ENCODE measurements at places on chromosomes 4 and X.

DNA sequence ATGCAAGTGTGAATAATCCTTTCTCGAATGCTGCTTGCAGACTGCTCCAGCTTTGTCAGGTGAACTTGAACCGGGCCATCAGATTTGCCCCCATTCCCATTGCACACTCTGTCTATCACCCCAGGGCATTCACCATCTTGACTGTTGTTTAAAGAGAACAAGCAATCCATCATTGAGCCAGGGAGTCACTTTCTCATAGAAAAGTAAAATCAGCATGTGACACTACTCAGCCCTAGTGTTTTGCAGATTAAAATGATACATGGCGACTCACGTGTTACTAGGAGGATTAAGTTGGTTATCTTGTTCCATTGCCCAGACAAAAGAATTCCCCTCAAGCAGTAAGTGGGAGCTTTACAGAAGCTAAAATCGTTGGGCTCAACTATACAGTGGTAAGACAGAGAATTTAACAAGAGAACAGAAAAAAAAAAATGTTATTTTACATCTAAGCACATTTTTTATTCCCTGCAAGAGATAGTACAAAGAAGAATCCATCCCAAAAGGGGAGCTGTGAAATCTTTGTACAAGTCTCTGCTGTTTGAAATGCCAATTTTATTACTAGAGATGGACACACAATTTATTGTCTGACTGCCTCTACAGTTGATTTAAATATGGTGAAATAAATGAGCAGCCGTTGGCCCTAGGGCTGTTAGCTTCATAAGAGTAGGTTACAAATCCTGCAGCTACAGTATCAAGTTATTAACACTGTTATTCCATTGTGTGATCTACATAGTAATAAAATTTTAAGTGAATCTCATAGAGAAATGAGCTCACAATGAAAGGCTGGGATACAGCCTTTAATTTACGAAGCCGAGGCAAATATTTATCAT lies 67.5 kb downstream of the NEUROG2 start:
- no peak for DNase-seq

DNA sequence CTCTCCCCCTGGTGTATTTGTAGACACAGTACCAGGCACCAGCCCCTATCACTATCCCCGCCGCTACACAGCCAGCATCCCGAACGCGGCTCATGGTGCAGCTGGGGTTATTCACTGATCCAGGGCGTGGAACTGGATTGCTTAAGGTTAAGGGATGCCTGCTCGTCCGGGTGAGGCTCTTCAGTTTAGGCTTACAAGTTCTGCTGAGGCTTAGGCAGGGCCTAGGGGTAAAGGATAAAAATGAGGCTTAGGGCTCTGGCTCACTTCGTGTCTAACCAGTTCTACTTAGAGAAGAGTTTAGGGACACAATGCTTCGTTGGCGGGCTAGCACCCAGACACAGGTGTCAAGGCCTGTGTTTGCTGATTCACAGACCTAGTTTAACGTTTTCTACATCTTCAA lies 2.2 kb downstream of the ARMCX2 start:
- DNase-seq = no peak

DNA sequence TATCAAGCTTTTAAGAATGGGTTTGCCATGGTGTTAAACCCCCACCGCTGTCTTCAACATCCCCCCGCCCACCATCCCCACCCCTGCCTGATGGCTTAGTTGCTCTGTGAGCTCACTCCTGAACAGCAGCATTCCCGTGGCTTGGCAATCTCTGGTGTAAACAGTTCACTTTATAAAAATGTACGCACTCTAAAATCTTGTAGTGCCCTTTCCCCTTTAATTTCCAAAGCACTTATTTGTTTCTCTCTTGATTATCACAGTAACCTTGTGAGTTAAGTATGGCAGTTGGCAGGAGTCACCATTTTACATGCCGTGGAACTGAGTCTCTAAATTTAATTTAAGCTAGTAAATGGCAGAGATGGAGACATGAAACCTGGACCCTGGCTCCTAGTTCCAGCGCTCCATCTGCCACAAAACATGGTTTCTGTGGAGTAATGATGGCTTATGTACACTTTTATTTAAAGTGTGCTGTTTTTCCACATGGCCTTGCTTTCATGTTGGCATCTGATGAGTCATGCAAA lies 123.1 kb downstream of the AFF1 start:
- no peak for DNase-seq

- DNase-seq = no peak
Observed at GRCh38 chrX:71239781-71240180, 14.2 kb downstream of the ZMYM3 start.

GRCh38 chrX:120840827-120841226 lies 34.8 kb downstream of the CT47B1 start:
- DNase-seq = no peak

- no peak for DNase-seq
Observed at GRCh38 chr4:184805462-184806228, 20.1 kb downstream of the ACSL1 start.

DNA sequence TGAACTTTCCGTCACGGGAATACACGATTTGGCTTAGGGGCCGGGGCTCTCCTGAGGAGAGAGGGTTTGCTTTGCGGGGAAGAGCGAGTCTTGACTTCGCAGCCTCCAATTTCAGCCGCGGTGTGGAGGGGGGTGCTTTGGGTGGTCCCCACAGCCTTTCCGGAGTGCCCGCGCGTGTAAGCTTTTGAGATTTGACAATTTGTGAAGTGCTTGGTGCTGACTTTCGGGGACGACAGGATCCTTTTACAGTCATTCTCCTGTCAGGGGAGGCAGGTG lies 355 bp downstream of the SCML1 start:
- DNase-seq = no peak

GRCh38 chr4:86247320-86247719 lies 112.5 kb downstream of the MAPK10 start:
- no peak for DNase-seq

- DNase-seq = no peak
Observed at GRCh38 chr4:34814266-34814665, 1430.0 kb downstream of the ARAP2 start.

DNA sequence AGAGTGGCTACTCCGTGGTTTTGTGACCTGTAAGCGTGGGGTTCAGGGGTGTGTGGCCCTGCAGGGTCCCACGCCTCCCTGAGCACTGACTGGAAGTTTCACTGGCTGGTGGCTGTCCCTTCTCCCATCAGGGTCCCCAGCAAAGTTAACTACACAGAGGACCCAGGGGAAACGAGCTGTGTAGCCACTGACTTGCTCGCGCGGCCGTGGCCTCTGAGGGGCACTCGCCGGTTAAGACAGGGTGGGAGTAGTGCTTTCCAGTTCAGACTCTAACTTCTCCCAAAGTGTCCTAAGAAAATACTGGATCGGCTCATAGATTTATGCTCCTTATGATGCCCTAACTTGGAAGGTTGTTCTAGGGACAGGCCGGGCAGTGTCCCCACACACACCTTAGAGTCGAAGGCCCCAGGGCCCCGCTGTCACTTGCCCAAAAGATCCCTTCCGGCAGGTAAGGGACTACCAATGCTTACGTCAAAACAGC lies 28.2 kb downstream of the NELFA start:
- DNase-seq = no peak

- DNase-seq = no peak
Observed at GRCh38 chrX:103533511-103534216, 14.4 kb upstream of the RAB40A start.

DNA sequence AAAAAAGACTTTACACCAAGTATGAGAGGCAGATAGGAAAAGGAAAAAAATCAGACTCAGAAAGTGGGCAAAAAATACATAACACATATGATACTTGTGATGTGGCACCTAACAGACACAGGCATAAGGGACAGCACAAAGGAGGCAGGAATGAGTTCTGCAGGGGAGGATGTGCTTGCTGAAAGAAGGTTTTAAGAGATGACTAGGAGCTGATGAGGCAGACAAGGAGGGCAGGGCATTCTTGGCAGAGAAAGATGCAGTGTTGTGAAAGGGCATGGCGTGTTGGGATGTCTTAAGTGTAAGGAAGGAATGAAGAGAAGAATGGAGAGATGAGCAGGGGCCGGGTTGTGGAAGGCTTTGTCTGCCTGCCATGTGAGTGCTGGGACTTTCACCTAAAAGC lies 49.7 kb upstream of the TMEM154 start:
- DNase-seq = no peak

- no peak for DNase-seq
Observed at GRCh38 chr4:172844556-172844955, 324.1 kb upstream of the GALNT7 start.

DNA sequence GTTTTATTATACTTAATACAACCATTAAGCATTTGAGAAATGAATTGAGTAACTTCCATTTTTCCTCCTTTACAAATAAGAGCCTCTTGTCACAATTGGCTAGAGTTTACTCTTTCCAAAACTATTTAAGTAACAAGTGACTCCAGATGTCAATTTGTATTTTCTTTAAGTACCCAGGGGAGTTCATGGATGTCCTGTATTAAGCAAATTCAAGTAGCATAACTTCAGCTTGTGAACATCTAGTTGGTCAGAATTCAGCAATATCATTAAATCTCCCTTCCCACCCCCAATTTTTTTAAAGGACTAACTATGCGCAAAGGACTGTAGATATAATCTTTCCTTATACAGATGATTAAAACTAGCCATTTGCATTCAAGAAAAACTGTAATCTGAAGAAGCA lies 1.4 kb upstream of the ADGRL3 start:
- no peak for DNase-seq

- no peak for DNase-seq
Observed at GRCh38 chr4:111652236-111652635, 493.0 kb upstream of the FAM241A start.

GRCh38 chr4:3239998-3240920 lies 8.7 kb upstream of the MSANTD1 start:
- no peak for DNase-seq

GRCh38 chrX:93695981-93696380 lies 22.0 kb downstream of the FAM133A start:
- no peak for DNase-seq

GRCh38 chr4:85700362-85700761 lies 225.4 kb downstream of the ARHGAP24 start:
- no peak for DNase-seq

DNA sequence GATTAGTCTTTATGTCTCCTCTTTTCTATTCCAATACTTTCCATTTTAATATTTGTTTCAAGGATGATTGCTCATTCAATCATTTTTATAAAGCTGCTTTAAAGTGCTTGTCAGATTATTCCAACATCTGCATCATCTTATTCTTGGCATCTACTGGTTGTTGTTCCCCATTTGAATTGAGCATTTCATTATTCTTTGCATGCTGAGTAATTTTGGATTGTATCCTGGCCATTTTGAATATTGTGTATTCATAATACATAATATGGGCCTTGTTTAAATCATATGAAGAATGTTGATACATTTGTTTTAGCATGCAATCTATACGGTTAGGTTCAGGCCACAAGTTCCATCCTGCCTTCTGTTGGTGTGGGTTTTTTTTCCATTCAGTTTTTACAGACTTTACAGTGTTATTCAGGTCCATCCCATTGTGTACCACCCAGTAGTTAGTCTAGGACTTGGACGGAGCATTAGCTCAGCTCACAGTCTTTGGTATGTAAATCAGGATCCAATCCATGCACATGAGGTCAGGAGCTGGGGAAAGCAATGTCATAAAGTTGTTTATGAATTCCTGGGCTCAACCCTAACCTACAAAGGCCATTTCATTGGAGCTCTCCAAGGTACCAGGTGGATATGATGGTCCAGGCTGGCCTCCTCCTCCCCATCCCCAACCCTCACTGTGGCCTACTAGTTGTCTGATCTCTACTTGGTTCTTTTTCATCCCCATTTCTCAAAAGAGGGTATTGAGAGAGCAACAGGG lies 20.3 kb downstream of the RGN start:
- no peak for DNase-seq

DNA sequence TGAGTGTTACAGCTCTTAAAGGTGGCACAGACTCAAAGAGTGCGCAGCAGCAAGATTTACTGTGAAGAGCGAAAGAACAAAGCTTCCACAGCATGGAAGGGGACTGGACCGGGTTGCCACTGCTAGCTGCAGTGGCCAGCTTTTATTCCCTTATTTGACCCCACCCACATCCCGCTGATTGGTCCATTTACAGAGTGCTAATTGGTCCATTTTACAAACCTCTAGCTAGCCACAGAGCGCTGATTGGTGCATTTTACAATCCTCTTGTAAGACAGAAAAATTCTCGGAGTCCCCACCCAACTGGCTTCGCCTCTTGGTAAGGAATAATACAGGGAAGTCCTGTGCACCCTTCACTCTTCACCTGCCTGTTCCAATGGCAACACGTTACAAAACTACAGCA lies 1.9 kb upstream of the SHROOM2 start:
- no peak for DNase-seq

DNA sequence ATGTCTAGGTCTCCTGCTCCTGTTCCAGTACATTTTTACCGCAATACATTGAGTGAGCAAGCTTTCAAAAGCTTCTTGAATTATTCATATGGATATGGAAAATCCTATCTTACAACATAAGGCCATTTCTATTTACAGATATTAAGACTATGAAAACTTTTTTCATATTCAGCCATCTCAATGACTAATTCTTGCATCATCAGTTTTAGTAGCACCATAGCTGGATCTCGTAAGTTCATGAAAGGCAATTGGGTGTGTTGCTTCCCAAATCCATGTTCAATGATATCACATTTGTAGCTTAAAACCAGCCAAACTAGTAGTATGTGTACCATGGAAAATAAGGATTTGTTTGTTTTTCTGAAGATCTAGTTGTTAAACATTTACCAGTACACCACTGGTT lies 118.3 kb upstream of the GABRA2 start:
- no peak for DNase-seq

GRCh38 chr4:47050761-47051725 lies 19.7 kb downstream of the GABRB1 start:
- DNase-seq = no peak

- no peak for DNase-seq
Observed at GRCh38 chr4:168560184-168561180, 63.6 kb downstream of the PALLD start.

DNA sequence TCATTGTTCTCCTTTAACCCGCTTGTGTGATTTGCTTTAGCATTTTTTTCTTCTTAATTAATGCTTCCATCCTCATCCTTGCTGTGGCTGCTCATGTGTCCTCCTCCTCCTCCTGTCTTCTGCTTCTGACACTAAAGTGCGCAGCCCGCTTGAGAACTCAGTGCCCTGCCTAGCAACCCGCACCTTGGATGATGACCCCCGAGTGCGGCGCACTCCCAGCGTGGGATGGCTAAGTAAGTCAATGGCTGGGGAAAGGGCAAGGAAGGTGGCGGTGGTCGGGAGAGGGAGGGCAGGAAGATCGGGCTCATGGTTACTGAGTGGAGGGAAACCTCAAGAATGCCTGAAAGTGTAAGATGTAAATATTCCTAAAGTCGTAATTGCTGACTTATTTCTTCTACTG lies 30.1 kb downstream of the SLC4A4 start:
- no peak for DNase-seq

GRCh38 chr4:153258750-153259149 lies 54.5 kb downstream of the TRIM2 start:
- DNase-seq = no peak

DNA sequence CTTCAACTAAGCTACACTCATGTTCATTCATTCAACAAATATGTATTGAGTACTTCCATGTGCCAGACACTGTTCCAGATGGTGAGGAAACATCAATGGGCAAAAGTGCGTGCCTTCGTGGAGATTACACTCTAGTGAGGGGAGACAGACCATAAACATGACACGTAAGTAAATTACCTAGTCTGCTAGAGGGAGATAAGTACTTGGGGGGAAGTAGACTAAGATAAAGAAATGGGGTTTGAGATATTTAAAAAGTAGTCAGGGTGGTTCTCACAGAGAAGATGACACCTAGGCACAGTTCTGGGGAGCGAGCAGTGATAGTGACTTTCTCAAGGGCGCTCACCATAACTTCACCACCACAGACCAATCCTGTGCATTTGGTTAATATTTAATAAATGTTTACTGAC lies 11.7 kb downstream of the JCHAIN start:
- no peak for DNase-seq
